ENCODE measurements at places on chromosomes 2 and 18. TPM values are rescaled to one million over a fixed set of nuclear protein-coding genes. Genes with fewer than 3 reads are reported as not detected.

GRCh38 chr18:8615397-8616027, 6.3 kb downstream of the RAB12 start:
- DNase-seq, result no peak

DNA sequence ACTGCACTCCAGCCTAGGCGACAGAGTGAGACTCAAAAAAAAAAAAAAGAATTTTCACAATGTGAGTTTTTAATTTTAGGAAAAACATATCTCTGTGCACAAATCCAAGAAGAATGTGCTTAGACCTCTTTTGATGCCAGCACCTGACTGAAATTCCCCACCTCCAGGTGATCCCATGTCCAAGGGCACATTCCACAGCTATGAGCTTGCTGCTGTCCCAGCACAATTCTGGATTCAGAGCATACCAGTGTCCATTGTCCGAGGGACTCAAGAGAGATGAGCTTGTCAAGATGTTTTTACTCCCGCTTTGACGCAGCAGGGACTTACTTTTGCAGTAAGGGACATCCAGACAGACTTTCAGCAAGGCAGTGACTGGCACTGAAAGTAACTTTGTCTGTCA, 489.1 kb upstream of the ACVR2A start:
- DNase-seq, result no peak

GRCh38 chr2:219664944-219665343, 37.5 kb downstream of the SLC4A3 start:
- DNase-seq, result no peak

- DNase-seq, result no peak
These were observed 142.8 kb upstream of the ID2 start for GRCh38 chr2:8538931-8539621.

DNA sequence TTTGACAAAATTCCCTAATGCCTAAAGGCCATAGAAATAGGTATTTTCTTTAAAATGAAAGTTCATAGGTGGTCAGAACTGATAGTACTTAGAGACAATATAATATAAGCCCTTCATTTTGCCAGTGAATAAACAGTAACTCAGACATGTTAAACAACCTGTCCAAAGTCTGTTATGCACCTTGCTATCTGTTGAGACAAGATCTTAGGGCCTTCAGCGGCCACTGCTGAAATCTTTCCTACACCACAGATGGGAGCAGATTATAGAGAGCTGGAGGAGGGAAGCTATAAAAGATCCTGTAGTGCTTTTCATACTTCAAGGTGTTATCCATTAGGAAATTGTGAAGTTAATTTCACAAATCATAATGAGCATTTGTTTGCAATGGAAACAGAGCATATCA, 13.8 kb downstream of the CERKL start:
- no peak for DNase-seq

DNA sequence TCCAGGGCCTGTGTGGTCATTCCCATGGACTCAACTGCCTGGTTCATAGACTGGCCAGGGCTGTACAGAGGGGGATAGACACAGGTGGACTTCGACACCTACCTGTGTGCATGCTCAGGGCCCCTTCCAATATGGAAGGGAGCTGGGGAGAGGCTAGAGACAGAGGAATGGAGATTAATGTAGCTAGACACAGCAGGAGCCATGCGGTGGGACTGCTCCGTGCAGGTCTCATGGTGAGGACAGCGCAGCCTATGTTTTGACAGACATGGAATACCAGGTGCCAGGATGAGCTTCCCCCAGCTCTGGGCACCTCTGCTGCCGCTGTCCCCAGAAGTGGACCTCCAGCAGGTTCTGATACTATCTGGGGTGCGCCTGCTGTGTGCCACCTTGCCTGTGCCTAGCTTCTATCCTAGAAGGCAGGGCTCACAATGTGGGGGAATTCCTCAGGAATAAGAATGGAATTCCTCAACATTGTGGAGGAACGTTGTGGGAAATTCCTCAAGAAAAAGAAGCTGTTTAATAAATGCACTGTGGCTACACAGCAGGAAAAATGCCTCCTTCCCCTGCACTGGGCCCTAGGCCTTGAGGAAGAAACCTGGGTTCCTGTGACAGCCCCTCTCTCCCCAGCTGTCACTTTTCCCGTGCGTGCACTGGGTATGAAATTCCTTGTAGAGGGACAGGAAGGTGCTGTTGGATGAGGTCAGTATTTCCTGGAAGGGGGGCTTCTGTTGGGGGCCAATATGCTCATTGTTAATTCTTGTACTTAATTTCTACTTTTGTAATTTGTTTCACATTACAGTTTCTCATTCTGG, 7.3 kb downstream of the IL1R1 start:
- DNase-seq, result no peak

- no peak for DNase-seq
These were observed 206.2 kb downstream of the NCKAP5 start for GRCh38 chr2:133362061-133362476.

DNA sequence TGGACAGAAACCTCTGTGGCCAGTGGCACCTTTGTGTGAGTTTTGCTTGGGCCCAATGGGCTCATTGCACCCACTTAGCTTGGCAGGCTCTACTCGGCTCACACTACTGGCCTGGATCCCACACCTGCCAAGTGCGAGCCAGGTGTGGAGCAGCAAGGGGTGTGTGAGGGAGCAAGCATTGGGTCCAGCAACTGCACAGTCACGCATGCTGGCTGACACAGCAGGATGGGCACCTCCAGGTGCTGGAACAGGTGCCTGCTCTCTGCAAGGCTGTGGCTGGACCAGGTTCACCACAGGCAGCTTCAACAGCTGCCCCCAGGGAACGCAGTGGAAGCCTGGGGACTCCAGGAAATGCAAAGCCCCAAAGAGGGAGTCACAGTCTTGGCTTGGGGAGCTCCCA, 94.2 kb downstream of the DOK6 start:
- DNase-seq, result no peak

- DNase-seq, result no peak
These were observed 20.1 kb upstream of the NEB start for GRCh38 chr2:151754253-151754897.

DNA sequence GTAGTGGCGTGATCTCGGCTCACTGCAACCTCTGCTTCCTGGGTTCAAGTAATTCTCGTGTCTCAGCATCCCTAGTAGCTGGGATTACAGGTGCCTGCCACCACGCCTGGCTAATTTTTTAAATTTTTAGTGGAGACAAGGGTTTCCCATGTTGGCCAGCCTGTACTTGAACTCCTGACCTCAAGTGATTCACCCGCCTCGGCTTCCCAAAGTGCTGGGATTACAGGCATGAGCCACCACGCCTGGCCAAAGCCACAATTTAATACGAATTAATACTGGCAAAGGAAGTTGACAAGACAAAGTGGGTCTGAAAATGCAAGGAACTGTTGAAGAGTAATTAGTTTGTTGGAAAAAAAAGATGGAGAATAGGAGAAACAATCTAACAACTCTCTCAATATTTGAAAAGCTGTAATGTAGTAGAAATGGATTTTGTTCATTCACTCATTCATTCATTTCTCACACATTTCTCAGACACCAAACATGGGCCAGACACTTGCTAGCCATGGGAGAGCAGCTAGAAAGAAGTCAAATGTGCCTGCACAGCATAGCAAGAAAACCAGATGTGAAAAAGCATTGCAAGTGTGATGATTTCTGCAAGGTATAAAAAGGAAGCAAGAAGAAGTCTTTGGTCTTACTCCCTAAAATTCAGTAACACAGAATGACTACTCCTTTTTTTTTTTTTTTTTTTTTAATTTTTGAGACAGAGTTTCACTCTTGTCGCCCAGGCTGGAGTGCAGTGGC, 39.4 kb upstream of the ATL2 start:
- DNase-seq, result no peak

- no peak for DNase-seq
These were observed 429 bp downstream of the C2orf76 start for GRCh38 chr2:119366161-119366648.

GRCh38 chr2:238238766-238239542, 884 bp downstream of the HES6 start:
- DNase-seq, result no peak

GRCh38 chr2:240245184-240245583, 104.7 kb upstream of the OTOS start:
- DNase-seq, result no peak

DNA sequence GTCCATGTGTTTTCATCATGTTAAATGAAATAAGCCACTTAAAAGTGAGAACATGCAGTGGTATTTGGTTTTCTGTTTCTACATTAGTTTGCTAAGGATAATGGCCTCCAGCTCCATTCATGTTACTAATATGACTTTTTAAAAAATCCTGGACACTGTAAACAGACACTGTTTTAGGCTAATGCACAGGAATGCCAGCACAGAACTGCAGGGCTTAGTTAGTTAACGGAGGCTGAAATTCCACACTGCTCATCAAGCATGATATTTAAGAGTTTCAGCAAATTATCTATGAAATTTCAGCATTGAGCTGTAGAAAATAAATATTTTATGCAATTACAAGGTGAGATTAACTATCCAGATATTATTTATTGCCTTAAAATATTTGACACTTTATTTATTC, 42.5 kb upstream of the PAX3 start:
- DNase-seq, result no peak

- no peak for DNase-seq
These were observed 126.7 kb downstream of the OSBPL1A start for GRCh38 chr18:24270937-24271380.

GRCh38 chr2:174965992-174966744, 39.0 kb downstream of the CHN1 start:
- DNase-seq, result no peak

DNA sequence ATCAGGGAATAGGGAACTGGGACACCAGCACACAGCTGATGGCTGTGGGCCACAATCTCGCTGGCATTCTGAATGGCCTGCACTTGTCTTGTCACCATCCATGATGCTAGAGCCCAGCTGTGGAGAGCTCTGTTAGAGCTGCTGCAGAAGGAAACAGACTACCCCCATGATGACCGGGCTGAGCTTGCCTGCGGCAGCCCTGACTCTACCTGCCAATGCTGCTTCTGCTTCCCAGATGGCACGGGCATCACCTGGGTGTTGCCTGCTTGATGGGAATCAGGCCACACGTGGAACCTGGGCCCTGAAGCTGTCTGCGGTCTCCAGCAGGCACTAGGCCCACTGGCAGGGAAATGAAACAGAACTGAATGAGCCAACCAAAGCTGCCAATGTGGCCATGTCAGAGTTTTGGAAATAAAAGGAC, 11.2 kb upstream of the DAW1 start:
- no peak for DNase-seq

GRCh38 chr2:112173646-112174319, 35.6 kb downstream of the FBLN7 start:
- DNase-seq, result no peak

GRCh38 chr18:75252136-75252535, 41.5 kb downstream of the TSHZ1 start:
- DNase-seq, result no peak

GRCh38 chr2:118115761-118116160, 27.5 kb downstream of the INSIG2 start:
- DNase-seq, result no peak

- no peak for DNase-seq
These were observed 23.9 kb upstream of the ARHGAP25 start for GRCh38 chr2:68710756-68711155.

DNA sequence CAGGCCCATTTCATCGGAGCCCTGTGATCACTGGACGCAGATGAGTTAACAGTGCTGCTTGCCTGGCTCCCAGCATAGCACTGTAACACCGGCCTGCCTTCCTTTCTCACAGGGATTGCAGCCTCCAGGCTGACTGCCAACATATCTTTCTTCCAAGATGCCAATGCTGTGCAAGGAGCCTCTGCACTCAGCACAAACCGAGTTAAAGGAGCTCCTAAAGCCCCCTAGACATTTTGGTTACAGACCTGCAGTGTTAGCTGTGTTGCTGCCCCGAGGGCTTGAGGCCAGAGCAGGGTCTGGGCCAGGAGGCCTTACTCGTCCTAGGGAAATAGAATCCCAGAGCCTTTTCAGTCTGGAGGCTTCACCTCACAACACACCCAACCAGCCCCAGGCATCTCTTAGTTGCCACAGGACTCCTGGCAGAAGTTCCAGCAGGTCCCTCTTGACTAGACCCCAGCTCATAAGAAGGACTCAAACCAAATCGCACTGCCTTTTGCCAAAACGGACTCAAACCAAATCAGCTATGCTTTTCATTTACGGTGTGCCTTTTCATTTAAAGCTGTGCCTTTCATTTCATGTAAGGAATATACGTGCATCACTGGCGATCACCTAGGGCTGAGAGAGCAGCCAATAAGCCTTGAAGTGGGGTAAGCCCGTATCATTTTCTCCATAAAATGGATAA, 58.4 kb upstream of the EML4 start:
- no peak for DNase-seq

DNA sequence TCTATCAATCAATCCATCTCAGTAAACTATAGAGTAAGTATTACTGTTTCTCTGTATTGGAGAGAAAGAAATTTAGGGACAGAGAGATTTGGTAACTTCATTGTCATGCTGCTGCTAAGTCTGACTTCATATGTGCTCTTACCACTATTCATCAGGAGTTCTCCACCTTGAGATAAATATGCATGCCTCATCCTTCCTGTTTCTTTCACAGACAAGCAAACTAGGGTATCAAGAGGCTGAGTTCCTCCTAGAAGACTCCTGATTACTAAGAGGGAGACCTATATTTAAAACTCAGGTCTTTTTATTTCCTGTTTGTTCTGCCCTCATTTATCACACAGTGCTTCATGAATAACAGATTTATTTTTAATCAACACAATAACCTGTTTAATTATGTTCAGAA, 34.1 kb downstream of the RIT2 start:
- no peak for DNase-seq

DSC1 gene
- not detected for total RNA-seq

UGT1A8 gene
- total RNA-seq, result not detected

CLEC4F gene
- 0.18 TPM for total RNA-seq

GPAT2 gene
- total RNA-seq, result 5.7 TPM

SUPT7L gene
- 13.9 TPM for total RNA-seq

BOLL gene
- total RNA-seq, result not detected

HNMT gene
- 1.4 TPM for total RNA-seq

CBLN2 gene
- 0.47 TPM for total RNA-seq

KRTCAP3 gene
- total RNA-seq, result not detected

IL1R1 gene
- 14.6 TPM for total RNA-seq

TMEM87B gene
- 23.6 TPM for total RNA-seq

BCL11A gene
- 6.1 TPM for total RNA-seq

RASGRP3 gene
- total RNA-seq, result 90.3 TPM

TEKT4 gene
- total RNA-seq, result not detected

UGT1A9 gene
- not detected for total RNA-seq

SLC4A3 gene
- total RNA-seq, result 2.0 TPM

CCL20 gene
- 6.0 TPM for total RNA-seq

TTN gene
- total RNA-seq, result 0.41 TPM

Data from glomerular endothelial cell (primary cell).